ENCODE measurements at places on chromosomes 2 and 18.
A peak's percentile ranks its signal among the peaks of the same experiment; 100 is the strongest.

- no peak for DNase-seq
Measured at GRCh38 chr2:152504618-152505017, 169.6 kb downstream of the FMNL2 start.

- DNase-seq = no peak
Measured at GRCh38 chr2:134052173-134052572, 201.7 kb upstream of the MGAT5 start.

GRCh38 chr2:74554820-74555531 is 456 bp downstream of the DOK1 start:
- DNase-seq = no peak

DNA sequence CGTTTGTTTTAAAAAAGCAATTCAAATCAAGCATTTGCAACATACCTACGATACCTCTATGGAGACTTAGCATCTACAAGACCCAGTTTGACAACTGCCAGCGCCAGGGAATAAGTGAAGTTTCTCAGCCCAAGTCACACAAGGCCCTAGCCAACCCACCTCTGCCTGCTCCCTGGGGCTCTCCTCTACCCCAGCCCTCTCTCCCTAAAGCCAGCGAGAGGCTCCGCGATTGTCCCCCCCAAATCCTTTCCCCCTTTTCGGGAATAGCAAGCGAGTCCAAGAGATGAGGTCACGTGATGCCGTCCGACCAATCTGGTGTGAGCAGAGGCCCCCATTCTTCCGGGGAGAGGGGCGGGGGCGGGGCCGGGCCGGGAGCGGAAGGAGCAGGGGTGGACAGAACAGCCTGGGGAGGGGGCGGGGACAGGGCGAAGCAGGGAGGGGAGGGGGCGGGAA is 102.2 kb upstream of the RAB6C start:
- DNase-seq = peak; percentile 96

DNA sequence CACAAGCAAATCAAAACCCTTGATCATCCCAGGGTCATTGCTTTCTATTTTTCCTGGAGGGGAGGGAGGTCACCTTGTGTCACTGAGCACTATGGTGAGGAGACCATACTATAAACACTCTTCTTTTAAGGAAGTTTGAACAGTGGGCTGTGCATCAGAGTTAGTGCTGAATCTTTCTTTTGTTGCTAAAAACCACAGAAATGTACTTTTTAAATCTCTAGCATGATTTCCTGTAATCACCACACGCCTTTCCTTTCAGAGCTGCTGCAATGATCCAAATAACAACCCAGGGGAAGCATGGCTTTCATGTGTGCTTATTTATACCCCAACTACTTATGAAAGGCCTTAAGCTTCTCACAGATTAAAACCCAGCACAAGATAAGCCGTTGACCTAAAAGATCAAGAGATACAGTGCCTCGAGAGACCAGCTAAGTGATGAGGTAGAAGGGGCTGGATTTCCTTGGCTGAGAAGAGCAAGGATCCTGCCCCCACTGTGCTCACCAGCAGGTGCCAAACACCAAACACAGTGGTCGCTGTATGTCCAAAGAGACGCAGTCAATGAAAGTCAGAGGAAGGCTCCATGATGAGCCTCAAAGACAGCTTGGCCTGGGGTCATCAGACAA is 34.7 kb downstream of the TRABD2A start:
- DNase-seq = no peak

GRCh38 chr2:237307474-237307873 is 106.5 kb downstream of the COL6A3 start:
- no peak for DNase-seq

DNA sequence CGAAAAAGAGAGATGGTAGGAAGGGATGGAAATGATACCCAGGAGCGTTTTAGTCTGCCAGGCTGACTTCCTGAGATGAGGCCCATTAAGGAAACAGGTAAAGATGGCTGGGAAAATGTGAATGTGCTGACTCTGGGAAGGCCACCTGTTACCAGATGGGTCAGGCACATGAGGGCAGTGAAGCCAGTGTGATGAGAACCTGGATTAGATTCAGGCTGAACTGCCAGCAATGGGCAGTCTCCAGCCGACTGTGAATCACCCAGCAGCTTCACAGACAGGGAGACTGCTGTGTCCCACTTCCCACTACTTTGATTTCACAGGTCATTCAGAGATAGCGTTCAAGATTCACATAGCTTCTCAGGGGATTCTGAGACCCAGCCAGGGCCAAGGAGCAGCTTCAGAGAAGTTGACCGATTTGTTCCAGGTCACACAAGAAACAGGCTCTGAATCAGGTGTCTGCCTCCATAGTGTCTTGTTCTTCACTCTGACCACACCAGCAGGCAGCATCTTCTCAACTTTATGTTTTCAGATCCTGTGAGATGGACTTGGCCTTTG is 26.4 kb downstream of the CAPN13 start:
- DNase-seq = no peak

DNA sequence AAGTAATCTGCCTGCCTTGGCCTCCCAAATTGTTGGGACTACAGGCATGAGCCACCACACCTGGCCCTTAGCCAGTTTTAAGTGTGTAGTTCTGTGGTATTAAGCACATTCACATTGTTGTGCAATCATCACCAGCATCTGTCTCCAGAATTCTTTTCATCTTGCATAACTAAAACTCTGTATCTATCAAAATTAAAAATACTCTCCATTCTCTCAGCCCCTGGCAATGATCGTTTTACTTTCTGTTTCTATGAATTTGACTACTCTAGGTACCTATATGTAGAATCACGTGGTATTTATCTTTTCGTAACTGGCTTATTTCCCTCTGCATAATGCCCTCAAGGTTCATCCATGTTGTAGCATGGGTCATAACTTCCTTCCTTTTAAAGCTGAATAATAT is 45.5 kb upstream of the CAVIN2 start:
- peak; percentile 13 for DNase-seq

DNA sequence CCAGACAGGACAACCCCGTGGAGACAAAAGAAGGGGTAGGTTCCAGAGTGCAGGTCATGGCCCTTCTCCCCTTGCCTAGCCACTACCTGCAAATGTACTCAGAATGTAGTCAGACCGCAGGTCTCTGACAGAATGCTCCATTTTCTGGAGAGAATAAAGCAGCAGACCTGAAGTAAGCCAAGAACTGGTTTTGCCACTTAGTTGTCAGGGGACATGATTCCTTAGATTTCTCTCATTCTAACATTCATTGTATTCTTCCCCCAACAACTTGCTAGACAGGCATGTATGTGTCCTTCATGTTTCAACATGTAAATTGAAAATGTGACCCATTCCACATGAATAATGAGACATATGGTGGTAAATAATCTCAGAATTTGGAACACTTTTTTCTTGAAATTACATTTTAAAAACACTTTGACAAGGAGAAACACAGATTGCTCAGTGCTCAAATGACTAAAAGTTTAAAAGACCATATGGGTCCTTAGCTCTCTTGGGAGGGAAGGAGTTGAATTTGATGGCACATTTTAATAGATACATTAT is 142.4 kb downstream of the CCBE1 start:
- no peak for DNase-seq

DNA sequence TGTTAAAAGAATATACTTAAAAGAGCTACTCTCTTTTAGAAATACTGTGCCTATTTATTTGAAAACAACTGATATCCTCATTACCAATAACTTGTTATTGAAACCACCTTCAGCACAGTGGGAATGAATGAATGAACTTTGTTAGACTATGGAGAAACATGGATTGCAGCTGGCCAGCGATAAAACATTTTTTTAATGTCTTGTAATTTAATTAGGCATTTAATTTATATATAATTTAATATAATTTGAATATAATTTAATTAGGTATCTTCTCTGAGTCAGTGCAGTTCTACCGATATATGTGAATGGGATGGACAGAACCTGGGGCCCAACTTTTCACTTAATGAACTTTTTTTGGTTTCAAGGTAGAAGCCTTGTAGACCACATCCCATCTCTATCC is 94.4 kb downstream of the KCTD18 start:
- DNase-seq = no peak

DNA sequence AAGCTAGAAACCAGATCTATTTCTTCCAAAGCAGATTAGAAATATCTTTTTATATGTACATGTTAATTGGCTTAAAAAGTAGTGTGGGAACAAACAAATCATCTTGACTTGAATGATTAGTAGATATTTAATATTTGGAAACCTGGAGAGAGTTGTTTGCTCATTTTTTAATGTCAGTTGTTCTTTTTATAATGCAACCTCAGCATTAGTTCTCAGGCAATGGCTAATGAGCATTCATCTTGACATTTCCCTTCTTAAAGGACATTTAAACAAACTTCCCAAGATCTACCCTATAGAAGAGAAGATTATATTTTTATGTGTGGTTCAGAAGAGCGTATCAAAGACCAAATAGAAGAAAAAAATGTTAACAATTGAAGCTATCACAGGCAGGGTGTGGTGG is 334.0 kb downstream of the CTNNA2 start:
- no peak for DNase-seq

- DNase-seq = no peak
Measured at GRCh38 chr18:24112874-24113615, 25.8 kb upstream of the CABYR start.

DNA sequence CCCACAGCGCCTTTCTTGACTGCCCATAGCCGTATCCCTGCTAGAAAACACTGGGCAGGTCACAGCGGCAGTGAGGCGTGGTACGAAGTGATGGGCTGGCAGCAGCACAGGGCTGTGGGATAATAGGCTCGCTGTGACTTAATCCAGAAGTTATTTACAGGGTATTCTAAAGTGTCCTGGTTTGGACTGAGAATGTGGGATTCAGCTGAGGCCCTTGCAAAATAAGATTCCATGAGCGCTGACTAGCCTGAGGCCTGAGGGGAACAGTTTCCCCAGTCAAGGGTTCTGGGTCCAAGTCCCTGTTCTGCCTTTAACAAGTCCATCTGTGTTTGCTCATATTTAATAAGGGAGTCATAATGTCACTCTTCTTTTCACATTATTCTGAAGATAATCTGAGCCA is 34.6 kb downstream of the SETBP1 start:
- peak; percentile 92 for DNase-seq

DNA sequence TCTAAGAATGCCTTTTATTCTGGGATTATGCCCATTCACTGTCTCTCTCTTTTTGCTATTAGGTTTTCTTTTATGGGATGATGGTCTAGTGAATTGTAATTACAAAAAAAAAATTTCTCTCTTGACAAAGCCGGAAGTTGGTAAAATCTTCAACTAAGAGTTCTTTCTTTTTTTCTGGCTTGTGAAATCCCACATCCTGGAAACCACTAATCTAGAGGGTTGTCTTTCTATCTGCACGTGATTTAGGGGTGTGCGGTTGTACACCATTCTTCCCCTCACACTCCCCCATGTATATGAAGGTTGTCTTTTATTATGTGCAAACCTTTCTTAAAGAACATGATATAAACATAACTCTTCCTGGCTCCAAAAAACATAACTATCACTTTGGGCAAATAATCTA is 52.0 kb downstream of the GATA6 start:
- DNase-seq = no peak

GRCh38 chr18:52850031-52850560 is 510.1 kb downstream of the DCC start:
- no peak for DNase-seq

DNA sequence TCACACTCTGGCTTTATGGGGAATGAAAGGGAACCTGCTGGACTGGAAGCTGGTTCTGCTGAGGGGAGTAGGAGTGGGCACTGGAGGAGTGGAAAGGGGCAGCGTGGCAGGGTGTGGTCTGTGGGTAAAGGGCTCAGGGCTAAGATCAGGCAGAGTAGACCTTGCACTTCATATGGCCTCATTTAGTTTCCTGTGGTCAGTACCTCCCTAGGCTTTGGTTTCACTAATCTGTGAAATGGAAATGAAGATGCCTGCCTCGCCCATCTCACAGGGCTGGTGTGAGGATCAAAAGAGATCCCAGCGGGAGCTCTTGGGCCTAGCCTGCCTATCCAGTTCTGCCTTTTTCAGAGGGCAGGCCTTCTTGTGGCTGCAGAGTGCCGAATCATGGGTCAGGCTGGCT is 208.7 kb downstream of the LOXHD1 start:
- no peak for DNase-seq

- no peak for DNase-seq
Measured at GRCh38 chr2:127582863-127583861, 47.7 kb downstream of the MYO7B start.

GRCh38 chr2:9765611-9766531 is 77.4 kb upstream of the TAF1B start:
- no peak for DNase-seq

GRCh38 chr2:134718023-134718816 is 580 bp downstream of the TMEM163 start:
- no peak for DNase-seq

DNA sequence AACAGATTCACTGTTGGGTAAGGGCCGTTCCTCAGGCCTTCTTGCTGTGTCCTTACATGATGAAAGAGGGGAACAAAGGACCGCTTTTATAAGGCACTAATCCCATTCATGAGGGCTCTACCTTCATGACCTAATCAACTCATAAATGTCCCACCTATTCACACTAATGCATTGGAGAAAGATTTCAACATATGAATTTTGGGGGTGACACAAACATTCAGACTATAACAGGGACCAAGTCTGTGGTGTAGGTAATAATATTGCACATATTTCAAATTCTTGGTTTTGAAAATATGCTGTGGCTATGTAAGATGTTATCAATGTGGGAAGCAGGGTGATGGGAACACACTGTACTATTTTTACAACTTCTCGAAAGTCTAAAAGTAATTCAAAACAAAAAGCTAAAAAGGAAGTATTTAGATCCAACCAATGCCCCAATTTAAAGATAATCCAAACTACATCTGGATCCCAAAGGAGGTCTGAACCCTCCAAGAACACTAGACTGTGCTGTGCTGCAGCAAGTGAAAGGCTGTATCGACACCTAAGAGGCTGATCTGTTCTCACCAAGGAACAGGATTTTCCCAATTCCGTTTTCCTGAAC is 82.4 kb upstream of the TGIF1 start:
- DNase-seq = peak; percentile 31

DNA sequence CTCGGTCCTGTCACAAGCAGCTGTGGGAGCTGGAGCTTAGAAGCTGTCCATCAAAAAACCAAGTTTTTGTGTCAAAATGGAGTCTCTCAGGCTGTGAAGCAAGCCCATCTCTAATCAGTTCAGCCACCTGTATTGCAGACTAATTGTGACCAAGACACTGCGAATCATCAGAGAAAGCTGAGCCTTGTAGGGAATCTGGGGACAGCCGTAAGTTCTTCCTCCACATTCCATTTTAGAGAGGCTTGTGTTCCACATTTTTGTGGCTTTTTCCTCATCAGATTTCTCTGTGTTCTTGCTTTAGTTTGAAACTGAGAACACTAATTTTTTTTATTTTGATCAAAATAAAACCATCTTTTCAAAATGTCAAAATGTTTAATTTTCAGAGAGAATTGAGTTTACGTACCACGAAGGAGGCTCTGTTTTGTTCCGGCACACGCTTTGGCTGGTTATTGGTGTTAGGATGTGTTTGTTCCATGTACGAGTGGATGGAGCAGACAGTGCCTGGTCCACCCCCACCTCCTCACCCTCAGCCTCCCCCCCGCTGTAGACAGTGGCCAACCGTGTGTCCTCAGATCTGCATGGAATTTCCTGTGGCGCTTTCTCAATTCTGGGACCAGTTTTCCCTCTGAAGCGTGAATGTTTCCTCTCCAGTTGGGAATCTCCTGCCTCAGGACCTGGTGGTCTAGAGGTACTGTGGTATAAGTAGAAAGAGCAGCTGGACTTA is 140.8 kb downstream of the AGAP1 start:
- peak; percentile 71 for DNase-seq
